NCI-H748 treated with DMSO at 0.1 percent for 48 hours (cell line): ENCODE measurements at places on chromosomes 6 and 20.
A peak's percentile ranks its signal among the peaks of the same experiment; 100 is the strongest.

DNA sequence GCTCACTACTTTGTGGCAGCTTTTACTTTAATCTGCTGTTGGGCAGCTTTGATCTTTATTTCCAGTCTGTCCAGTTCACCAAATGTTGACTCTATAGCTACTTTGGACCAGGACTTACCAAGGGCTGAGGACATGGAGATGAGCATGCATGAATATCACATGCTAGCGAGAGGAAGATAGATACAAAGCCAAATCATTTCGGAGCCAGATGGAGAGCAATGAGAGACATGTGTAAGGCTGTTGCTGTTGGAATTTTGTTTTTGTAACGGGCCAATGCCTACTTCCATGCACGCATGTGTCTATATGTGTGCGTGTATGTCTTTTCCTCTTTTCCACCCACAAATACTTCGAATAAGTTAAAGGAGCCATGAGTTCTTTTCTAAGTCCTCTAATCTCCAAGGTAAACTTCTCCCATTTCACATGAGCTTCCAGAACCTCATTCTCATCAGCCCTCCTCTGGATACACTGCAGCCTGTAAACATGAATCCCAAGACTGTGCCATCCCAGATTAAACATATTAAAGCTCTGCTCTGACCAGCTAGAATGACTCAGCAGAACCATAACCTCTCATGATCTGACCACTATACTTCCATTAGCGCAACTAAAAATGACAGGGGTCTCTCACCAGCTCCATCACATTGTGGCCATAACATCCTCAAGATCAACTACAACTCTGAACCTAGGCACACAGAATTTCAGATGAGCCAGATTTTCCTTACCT lies 160.7 kb downstream of the LRFN2 start:
- DNase-seq: no peak

DNA sequence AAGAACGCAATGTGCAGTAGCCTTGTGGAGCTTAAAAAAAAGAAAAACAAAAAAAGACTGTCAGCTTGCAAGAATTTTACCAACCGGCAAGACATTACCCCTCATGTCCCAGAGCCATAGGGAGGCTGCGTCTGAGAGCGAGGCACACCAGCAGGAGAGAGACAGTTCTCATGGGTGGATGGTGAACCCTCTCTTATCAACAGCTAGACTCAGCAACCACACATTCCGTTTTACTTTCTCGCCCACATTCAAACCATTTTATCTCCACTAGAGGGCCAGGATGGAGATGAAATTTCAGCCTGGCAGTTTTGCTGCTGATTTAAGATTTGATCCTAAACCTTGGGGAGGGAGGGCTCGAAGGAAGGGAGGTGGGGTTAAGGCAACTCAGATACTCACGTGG lies 247.0 kb downstream of the ATXN1 start:
- no peak for DNase-seq

- DNase-seq: no peak
These were observed 13.3 kb downstream of the ELOVL5 start for GRCh38 chr6:53335224-53335994.

GRCh38 chr20:11832397-11832796 lies 85.3 kb upstream of the BTBD3 start:
- DNase-seq: no peak

DNA sequence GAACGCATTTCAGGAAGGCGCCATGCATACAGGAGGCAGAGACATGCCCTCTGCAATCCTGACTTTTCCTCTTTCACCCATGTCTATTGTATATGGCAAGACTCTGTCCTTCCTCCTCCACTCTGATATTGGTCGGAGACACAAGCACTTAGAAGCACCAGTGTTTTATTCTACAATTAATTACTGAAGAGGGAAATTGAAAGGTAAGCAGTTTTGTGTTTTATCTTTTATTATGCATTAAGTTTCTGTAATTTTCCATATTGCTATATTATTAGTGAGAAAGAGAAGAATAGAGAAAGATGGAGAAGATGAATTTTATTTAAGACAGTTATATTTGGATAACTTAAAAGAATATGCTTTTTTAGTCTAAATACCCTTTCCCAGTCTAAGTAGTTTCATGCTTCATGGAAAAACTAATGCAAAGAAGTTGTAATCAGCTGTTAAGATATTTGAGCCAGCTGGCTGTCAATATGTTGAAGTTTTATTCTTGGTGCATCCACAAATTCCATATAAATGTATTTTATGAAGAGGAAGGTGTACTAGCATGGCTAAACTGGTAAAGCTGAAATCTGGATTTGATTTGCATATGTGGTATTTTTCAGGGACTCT lies 13.6 kb downstream of the ARID1B start:
- peak; percentile 10 for DNase-seq

DNA sequence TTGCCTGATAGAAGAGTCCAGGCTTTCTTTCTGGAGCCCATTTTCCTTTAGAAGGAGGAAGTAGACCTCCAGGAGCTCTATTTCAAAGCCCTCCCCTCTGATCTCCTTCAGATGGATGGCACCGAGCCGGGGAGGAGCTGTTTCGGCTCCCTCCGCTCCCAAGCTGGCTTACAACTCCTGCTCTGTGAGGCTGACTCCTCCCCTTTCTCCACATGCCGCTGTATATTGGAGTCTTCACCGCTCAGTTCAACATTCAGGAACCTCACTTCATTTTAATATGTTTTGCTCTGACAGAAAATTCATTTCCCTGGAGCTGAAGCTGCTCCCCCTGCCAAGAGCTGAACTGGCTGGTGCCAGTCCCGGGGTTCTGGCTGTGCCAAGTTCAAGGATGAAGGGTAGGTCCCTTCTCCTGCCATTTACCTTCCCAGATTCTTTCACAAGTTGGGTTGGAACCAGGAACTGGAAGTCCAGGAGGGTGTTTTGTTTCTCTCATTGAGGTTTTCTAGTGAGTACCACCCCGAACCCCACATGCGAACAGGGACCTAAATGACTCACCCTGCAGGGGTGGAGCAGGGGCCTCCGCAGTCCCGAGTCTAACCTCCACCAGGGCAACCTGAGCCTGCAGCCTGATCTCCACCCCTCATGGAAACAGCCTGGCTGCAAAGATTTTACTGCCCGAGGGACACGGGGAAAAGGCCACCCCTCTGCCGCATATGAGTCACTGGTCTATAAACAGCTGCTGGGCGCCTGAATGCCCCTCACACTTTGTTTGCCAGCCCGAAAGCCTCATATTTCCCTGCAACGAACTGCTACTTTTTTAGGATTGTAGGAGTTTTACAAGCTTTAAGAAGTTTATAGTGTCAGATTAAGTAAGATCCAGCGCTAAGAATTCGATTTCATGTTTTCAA lies 68.6 kb upstream of the FOXA2 start:
- no peak for DNase-seq

GRCh38 chr6:84362193-84362821 lies 134.9 kb upstream of the CEP162 start:
- no peak for DNase-seq

DNA sequence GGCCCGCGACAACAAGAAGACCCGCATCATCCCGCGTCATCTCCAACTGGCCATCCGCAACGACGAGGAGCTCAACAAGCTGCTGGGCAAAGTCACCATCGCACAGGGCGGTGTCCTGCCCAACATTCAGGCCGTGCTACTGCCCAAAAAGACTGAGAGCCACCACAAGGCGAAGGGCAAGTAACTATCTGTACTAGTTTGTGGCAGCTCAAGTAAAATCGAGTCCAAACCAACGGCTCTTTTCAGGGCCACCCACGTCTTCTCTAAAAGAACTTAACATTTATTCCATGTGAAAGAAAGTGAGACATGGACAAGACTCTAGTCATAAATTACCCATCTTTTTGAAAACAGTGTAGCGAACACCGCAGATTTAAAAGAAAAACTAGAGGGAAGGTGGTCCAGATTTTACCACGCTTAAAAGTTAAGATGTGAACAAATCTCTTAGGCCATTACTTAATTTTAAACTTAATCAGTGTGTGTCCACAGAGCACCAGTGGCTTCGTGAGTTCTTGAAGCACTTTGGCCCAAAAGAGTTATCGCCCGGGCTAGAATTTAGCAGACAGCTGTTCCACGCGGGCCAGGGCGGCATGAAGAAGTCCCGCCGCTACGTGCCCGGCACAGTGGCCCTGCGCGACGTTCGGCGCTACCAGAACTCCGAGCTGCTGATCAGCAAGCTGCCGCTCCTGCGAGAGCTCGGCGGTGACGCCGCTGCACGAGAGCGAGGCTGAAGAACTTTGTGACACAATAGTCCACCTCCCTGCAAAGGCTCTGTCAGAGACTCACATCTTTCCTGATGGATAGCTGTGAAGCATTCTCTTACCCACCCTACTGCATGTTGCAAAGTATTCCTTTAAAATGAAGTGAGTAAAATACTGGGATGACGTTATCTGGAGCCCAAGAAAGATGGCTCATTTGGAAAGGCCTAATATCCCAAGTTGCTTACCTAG lies 113.9 kb upstream of the PRSS16 start:
- DNase-seq: peak; percentile 54

- DNase-seq: no peak
These were observed 40.1 kb downstream of the SNRPB start for GRCh38 chr20:2430538-2430937.

GRCh38 chr6:68194846-68195478 lies 440.1 kb upstream of the ADGRB3 start:
- no peak for DNase-seq

- DNase-seq: no peak
These were observed 9.7 kb downstream of the CST7 start for GRCh38 chr20:24958506-24959385.

- no peak for DNase-seq
These were observed 70.5 kb upstream of the PRL start for GRCh38 chr6:22367346-22367745.

DNA sequence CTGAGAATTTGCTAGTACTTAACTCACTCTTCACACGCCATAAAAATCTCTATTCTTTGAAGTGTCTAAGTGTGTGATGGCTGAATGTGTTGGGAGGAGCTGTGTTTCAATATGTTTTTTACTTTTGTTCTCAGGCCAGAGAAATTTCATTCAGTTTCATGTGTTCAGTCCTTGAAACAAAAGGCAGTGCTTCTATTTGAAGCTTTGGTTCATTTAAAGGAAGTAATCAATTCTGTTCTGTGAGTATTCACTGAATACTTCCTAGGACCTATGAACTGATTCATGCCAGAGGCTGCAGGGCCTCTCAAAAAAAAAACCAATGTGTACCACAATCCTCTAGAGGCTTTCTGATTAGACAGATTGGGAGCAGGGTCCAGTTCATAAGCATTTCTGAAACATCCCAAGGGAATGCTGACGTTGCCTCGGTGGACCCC lies 12.4 kb upstream of the F13A1 start:
- no peak for DNase-seq

GRCh38 chr6:128071212-128071611 lies 170.4 kb upstream of the THEMIS start:
- no peak for DNase-seq

GRCh38 chr20:41177636-41178035 lies 40.3 kb downstream of the PLCG1 start:
- DNase-seq: no peak

GRCh38 chr6:10730254-10730653 lies 7.4 kb downstream of the TMEM14C start:
- no peak for DNase-seq

- DNase-seq: no peak
These were observed 19.1 kb downstream of the PCK1 start for GRCh38 chr20:57579898-57580447.

DNA sequence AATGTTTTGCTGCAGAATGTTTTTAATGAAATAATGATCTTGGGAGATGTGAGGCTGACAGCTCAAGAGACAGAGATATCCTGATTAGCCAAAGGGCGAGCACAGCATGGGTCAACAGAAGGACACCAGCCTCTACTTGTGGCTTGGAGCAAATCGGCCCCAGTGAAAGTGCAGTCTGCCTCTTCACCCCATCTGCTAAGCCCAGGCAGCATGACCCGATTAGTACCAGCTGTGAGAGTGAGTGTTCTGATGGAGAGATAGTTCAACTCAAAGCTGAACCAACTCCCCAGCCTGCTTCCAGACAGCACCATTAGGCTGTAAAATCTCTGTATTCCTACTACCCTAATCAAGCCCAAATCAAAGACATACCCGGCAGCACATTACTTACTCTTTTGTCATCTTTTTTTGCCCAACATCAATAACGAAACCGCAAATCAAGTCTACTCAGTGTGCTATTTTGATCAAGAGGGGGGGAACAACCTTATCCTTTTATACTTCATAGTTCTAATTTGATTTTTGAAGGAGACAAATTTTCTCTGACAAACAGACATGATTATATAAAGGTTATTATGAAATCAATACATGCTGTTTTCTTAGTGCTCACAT lies 514.1 kb upstream of the NRSN1 start:
- no peak for DNase-seq

- DNase-seq: no peak
These were observed 12.0 kb downstream of the PTPN1 start for GRCh38 chr20:50522053-50522674.

DNA sequence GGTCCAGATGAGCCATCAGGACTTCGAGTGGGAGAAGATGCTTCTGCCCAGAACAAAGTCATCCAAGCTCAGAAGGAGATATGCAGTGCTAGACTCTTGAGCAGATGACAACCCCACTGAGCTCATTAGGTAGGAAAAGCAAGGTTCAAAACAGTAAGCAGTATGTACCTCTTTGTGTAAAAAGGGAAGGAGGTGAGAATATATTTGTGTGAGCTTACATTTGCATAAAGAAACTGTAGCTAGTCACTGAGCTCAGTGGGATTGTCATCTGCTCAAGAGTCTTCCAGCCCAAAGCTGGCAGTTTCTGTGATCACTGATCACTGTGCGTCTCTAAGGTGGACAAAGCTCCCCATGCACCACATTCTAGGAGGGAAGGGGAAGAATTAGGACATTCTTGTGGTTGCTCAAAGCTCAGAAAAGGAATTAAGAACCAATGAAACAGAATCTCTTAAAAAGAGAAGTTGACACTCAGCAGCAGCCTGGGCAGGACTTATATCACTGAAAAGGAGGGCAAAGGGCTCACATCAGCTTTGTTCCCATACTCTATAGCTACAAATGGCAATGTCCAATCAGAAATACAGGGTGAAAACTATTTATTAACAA lies 90.0 kb upstream of the MAFB start:
- no peak for DNase-seq

GRCh38 chr20:59816146-59816738 lies 117.2 kb downstream of the SYCP2 start:
- no peak for DNase-seq

DNA sequence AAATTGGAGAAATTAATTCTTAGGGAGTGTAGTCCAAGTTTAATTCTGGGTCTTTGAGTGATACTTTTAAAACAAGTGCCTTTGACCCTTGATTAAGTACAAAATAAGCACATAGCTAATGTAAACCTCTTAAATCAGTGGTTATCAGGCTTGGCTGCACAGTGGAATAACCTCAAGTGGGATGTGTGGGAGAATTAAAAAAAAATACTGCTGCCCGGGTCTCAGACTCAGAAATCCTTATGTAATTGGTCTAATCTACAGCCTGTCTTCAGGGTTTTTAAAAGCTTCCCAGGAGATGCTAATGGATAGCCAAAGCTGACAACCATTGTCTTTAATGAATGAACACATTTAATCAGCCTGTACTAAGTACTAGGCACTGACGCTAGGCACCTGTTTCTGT lies 28.5 kb upstream of the TMEM14A start:
- DNase-seq: peak; percentile 51

DNA sequence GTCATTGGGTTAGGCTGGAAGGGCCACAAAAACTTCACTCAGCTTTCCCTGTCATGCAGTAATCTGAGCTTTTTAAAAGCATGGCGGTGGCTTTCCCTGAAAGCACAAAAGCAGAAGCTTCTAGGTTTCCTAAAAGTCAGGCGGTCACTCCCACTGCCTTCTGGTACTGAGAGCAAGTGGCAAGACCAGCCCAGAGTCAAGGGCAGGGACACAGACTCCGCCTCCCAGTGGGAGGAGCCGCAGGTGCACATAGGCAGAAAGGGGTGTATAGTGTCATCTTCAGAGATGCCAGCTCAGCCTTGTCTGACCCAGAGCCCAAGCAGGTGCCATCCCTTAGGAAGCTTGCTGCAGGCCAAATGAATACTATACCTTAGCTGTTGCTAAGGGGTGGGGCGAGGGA lies 18.0 kb upstream of the PACSIN1 start:
- DNase-seq: no peak
